ENCODE measurements at places on chromosomes 2 and 18.

DNA sequence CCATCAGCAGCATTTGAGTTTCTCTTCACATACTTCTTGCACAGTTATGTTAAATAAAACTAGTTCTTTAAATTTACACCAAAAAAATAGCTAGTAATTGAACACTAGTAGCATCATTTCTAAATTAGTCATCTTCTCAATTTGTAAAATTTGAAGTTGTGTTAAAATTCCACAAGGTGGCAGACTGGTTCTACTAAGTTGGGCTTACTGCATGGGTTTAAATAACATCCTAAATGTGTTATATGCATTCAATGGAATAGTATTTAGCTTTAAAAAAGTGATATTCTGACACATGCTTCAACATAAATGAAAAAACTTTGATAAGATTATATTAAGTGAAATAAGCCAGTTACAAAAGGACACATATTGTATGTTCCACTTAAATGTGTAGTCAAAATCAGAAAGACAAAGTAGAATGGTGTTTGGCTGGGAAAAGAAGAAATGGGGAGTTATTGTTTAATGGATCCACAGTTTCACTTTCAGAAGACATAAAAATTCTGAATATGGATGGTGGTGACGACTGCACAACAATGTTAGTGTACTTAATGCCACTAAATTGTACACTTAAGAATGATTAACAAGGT, 28.7 kb upstream of the RPRD1A start:
- peak; percentile 52 for DNase-seq

- DNase-seq, result no peak
Measured at GRCh38 chr2:41580806-41581205, 467.0 kb upstream of the PKDCC start.

- DNase-seq, result no peak
Measured at GRCh38 chr18:72119082-72119481, 425.1 kb downstream of the CBLN2 start.

GRCh38 chr2:69315160-69315761, 71.8 kb downstream of the GFPT1 start:
- no peak for DNase-seq

- peak; percentile 40 for DNase-seq
Measured at GRCh38 chr18:76754351-76754750, 68.0 kb upstream of the ZNF236 start.

DNA sequence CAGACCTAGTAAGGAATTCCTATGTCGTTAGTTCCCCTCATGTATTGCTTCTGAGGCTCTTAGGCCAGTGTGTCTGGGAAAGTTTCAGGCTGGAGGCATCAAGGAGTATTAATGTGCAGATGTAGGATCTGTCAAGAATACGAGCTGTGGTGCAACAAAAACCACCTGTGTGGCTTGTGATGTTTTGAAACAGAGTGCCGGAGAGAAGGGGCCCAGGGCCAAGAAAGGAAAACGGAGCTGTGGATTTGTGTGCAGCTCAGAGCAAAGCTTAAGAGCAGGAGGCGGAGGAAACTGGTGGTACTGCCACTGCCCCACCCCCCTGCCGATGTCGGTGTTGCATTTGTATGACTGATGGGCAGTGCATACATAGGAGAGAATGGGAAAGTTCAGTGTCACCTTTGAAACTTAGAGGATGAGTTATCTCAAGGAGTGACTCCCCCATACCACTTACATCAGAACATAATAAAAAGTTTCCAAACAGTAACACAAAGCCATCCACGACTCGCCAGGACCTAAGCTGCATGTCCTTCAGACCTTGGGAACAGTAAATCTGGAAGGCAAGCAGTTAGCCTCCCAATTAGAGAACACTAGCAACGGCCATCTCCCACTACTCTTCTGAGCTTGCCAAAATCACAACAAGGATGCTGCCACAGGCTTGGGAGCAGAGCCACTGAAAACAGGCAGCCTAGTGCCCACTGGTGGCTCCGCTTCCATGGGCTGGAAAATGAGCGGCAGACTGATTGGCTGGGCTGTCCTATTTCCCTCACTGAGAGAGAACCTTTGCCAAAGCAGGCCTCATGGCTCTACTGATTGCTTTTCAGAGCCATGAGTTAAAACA, 152.7 kb upstream of the NT5C1B start:
- DNase-seq, result peak; percentile 17

DNA sequence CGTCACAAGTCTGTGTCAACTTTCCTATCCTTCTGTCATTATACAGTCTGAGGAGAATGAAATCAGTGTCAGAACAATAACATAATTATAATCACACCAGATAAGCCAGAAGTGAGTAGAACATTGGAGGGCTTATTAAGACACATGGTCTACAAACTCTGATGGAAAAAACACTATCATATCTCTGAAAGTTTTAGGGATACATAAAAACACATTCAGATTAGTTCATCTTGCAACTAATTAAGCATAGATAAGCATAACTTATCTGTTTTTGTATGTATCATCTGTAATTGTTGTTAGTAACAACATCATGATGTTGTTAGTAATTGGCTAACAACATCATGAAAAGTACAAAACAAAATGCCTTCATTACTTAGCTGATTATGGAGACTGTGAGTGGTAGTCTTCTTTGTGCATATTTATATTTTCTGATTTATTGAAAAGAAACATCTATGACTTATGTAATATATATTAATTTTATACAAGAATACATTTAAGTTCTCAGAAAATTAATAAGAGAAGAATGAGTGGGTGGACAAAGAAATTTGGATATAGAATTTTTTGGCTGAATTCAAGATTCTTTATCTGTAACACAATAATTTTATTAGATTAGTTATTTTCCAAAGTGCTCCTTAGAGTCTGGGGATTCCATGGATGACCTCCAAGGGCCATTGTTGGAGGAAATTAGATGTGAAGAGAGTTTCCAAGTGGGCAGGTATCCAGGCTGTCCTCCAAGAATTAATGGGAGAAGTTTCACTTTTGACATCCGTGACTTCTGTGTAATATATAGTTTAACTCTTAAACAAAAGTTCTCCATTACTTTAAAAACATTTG, 16.9 kb upstream of the CCDC102B start:
- DNase-seq, result no peak

- peak; percentile 64 for DNase-seq
Measured at GRCh38 chr2:218896501-218897393, 16.1 kb downstream of the WNT10A start.

DNA sequence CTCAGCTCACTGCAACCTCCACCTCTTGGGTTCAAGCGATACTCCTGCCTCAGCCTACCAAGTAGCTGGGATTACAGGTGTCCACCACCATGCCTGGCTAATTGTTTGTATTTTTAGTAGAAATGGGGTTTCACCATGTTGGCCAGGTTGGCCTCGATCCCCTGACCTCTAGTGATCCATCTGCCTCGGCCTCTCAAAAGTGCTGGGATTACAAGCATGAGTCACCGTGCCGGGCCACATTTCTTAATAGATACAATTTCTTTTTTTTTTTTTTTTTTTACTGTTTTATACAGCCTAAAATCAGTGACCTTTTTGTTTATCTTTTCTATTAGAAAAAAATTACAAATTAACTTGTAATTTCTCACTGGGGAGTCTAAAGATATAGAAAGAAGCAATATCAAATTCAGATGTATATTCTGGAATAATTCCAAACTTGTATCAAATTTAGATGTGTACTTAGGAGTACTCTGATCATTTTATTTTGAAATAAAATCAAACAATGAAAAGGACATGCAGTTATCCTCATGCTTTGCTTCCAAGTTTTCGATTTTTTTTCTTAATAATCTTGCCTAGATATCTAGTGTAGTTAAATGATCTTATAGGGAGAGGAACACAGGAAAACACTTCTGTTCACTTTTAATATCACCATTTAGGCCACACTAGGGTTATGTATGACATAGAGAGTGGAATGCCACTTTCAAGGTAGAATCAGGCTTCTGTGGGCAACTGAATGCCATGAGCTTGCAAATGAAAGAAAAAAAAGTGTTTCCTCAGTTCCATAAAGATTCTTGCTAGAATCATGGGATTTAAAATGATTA, 1089.3 kb downstream of the SUCLG1 start:
- no peak for DNase-seq

GRCh38 chr2:174628528-174629169, 31.0 kb upstream of the WIPF1 start:
- DNase-seq, result no peak

DNA sequence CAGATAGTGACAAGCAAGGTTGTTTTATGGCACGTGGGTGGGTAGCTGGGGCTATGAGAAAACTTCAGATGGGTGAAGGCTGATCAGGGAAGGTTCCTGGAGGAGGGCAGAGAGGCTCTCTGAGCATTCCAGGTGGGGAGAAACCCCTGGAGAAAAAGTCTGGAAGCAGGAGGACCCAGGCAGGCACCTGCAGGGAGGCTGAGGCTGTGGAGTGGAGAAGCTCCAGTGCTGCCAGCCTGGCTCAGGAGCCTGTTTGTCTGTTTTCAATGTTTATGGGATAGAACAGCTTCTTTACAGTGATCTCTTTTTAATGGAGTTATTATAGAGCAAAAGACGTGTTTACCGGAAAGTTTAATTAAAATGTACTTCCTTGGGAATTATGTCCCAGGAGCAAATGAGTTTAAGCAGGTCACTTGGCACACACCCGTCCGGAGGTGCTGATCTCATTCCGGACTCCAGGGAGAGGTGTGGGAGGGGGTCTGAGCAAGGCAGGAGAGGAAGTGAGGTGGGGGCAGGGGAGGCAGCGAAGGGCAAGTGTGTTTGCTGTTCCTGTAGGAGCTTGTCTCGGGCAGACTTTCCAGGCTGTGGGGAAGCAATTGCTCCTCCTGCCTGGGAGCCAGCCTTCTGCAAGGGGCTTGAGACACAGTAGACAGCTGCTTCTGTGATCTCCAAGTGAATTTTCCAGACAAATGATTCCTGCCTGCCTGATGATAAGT, 239.5 kb downstream of the MYCN start:
- peak; percentile 90 for DNase-seq

- DNase-seq, result no peak
Measured at GRCh38 chr2:214005337-214005736, 405.5 kb upstream of the VWC2L start.

GRCh38 chr2:16763493-16763899, 97.9 kb upstream of the CYRIA start:
- DNase-seq, result no peak
